ENCODE measurements at places on chromosomes 12 and 14.

GRCh38 chr12:122102331-122102730, 23.8 kb downstream of the MLXIP start:
- no peak for DNase-seq

- peak; percentile 54 for DNase-seq
Observed at GRCh38 chr12:65330331-65330730, 51.8 kb downstream of the MSRB3 start.

DNA sequence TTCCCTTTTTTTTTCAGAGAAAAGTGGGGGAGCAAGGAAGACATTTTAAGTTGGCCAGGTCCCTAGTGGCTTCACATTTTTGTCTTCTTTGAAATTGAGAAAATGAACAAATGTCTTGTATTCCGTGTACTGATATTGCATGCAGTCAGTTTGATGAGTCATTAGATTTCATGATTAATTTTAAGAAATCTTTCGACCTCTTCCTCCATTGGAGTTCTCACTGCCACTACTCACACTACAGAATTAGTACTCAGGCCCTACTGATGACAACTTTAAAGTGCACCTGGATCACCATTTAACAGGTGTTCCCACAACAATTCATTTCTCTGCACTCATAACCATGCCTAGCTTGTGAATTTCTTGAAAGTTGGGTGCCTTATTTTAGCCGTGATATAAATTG, 50.5 kb downstream of the SAMD4A start:
- DNase-seq = peak; percentile 41

DNA sequence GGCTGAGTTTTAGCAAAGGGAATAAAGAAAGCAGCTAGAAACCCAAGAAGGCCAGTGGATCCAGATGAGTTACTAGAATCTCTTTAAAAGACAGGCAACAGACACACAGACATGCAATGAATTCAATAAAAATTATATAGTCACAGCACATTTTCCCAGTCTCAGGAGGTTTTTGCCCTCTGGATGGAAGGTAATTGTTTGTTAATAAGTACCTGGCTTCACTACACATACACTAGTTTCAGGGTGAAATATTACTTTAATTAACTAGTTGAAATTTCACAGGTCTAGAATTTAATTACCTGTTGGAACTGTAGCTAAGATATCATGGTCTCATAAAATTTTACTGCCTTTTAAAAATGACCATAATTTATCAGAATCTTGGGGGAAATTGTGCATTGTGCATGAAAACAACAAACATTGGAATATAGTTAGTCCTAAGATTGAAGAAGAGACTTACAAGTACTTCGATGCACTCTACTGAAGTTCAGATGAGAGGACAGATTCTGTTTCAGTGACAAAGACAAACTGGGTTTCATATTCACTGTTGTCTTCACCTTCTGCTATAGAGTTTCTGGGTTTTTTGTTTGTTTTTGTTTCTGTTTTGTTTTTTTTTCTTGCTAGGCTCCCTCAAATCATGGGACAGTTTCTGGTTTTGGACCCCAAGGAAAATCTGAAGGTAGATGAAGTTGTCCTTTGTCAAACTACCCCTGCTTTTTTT, 277.0 kb upstream of the GARIN6 start:
- no peak for DNase-seq

DNA sequence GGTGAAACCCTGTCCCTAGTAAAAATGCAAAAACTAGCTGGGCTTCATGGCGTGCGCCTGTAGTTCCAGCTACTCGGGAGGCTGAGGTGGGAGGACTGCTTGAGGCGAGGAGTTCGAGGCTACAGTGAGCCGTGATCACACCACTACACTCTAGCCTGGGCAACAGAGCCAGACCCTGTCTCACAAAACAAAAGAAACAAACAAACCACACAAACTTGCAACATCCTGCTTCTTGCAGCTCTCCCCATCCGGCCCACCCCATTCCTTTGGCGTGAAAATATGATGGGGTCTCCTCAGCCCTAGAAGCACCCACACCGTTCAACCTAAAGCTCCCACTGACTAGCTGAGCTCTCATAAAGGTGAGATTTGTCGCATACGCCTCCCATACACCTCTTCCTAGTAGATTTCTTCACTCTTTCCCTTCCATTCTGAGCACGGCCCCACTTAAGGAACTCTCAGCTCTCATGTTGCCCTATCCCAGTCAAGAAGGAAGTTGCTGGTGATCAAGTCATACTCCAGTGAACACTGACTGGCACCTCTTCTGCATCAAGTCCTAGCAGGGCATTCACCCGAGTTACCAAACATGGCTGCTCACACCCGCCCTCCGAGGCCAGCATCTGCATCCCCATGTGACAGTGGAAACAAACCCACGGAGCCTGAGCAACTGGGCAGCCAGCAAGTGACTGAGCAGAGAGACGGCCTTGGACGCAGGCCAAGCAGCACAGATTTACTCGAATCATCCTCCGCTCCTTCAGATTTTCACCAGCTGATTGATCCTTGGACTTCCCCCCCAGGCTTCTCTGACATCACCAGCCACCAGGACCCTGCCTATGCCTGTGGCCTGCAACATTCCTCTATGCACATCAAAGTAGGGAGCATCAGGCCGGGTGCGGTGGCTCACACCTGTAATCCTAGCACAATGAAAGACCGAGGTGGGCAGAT, 18.9 kb upstream of the CD27 start:
- DNase-seq = no peak

- DNase-seq = no peak
Observed at GRCh38 chr14:103868242-103868897, 21.0 kb upstream of the PPP1R13B start.

GRCh38 chr14:65431951-65432350, 19.4 kb downstream of the FUT8 start:
- peak; percentile 31 for DNase-seq

GRCh38 chr12:110266980-110267620, 13.9 kb upstream of the ATP2A2 start:
- peak; percentile 92 for DNase-seq

DNA sequence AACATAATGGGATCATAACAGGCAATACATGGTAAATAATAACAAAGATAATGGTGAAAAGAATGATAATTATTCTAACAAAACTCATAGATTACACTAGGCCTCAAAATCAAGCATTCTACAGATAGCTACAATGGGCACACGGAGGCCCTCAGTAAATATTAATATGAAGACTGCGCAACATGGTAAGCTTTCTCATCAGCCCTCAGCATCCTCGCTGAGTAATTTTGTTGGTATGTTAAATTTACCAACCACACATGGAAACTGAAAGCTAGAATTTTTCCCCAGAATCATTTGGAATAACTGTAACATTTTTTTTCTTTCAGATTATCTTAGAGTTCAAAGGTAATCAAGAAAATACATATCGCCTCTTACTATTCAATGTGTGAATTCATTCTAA, 74.2 kb upstream of the PYGL start:
- DNase-seq = peak; percentile 62

GRCh38 chr12:42729535-42729900, 140.0 kb upstream of the PRICKLE1 start:
- peak; percentile 60 for DNase-seq

GRCh38 chr12:80504389-80505163, 60.5 kb downstream of the PTPRQ start:
- DNase-seq = peak; percentile 32

DNA sequence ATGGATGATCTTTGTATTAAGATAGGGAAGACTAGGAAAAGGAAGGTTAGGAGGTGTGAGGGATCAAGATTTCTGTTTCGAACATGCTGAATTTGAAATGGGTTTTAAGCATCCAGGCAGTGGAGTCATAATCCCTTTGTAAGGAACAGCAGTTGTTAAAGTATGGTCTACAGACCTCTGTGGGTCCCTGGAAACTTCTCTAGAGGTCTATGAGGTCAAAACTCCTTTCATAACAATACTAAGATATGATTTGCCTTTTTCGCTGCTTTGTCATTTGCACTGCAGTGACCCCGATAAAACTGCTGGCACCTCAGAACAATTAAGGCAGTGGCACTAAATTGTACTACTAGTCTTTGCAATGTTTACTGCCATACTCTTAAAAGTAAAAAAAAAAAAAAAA, 1.5 kb downstream of the RAD51AP1 start:
- no peak for DNase-seq

- peak; percentile 23 for DNase-seq
Observed at GRCh38 chr12:92943482-92944250, 14.6 kb upstream of the EEA1 start.

DNA sequence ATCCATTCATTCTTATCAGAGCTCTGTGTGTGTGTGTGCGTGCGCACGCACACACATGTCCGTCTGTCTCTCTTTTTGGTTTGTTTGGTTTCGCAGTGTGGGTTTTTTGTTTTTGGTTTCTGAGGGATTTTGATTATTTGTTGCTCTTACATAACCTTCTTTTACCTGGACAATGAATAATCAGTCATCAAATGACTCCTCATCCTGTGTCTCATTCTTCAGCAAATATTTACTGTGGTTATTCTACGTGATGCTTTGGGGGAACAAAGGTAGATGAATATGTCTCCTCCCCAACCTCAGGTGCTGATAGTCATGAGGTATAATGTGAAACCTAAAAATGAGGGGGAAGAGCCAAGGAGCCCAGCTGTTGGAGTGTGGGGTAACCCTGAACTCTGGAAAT, 92.4 kb downstream of the SAMD4A start:
- DNase-seq = no peak

DNA sequence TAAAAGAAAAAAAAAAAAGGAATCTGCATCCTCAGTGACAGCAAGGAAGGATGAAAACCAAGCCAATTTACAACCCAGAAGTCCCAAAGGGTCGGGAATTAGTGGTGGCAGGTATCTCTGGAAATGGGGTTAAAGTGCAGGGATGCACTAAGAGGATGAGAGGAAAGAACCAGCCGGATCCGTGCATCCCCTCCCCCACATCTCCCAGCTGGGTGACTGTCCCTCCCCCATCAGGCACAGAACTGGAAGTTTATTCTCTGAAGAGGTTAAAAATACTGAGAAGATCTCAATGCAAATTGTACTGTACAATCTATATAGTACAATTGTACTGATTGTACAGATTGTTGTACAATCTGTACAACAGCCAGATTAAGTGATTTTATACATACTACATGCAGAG, 15.4 kb downstream of the CLMN start:
- no peak for DNase-seq

- peak; percentile 37 for DNase-seq
Observed at GRCh38 chr14:68665792-68666204, 127.1 kb downstream of the ZFP36L1 start.

GRCh38 chr12:73817161-73817560, 720.5 kb upstream of the ATXN7L3B start:
- DNase-seq = no peak

- no peak for DNase-seq
Observed at GRCh38 chr12:39173726-39174125, 268.3 kb upstream of the CPNE8 start.

DNA sequence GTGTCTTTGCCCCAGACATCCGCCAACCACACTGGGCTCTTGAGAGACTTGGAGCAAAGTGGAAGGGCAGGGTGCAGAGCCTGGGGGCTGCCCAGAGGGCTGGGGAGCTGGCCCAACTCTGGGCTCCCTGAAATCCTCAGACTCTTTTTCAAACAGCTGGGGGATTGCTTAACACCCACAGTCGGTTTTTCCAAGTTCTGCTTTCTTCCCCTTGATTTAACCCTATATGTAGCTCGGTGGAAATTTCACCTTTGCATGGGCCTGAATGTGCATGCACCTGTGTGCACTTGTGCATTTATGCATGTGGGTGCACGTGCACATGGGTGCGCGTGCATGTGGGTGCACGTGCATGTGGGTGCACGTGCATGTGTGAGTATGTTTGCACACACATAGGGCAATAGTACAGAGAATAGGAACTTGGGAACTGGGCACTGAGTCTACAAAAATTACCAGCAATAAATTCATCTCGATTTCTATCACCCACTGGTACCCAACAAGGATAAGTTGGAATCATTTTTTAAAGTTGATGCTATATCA, 52.3 kb upstream of the RFLNA start:
- no peak for DNase-seq

GRCh38 chr14:64915029-64915424, 772 bp downstream of the CHURC1 start:
- DNase-seq = no peak

DNA sequence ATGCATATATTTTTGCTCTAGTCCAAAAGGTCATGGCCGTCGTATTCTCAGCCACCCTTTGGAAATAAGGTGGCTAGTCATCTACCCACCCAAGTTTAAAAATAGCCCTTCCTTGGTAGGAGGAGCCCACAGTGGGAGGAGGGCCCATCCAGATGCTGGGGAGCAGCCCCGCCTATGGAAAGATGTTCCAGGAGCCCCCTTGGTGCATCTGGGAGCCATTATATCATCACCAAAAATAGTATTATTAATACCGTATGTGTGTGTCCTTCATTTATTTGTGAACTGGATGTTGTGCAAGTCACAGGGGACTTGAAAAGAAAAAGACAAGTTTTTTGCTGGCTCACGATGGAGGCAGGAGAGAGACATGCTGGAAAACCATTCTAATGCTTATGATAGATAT, 34.0 kb downstream of the EMP1 start:
- DNase-seq = peak; percentile 39

DNA sequence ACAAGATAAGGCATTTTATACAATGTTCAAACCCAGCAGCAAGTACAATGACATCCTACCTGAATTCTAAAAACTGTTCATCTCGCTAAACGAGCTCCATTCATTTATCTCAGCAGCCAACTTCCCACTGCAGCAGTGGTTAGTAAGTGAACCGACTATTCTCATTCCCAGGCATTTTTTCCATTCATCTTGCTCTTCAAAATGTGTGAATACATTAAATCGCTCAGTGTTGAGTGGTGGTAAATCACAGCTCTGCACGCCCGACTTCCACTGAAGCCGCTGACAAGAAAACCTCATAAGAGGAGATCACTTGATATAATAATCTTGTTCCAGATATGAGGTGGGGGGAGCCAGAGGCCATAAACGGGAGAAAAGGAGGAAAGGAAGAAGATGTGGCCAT, 746.2 kb upstream of the USP15 start:
- no peak for DNase-seq

DNA sequence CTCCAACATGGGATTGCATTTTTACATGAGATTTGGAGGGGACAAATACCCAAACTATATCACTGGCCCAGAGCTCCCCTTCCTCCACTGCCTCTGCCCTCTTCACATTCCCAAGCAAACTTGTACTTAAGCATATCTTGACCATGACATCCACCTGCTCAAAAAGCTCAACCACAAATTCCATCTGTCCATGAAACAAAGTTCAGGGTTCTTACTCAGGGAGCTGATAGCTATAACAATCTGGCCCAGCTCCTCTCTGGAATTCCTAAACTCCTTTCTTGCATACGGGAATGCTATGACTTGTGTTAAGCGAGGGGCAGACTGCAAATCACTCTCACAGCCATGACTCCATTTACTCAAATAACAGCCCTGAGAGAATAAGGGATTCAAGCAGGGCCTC, 152.1 kb downstream of the GALC start:
- DNase-seq = no peak
